ENCODE measurements at places on chromosomes 13 and 19.

- no peak for DNase-seq
Measured at GRCh38 chr13:103469771-103470170, 403.6 kb upstream of the SLC10A2 start.

DNA sequence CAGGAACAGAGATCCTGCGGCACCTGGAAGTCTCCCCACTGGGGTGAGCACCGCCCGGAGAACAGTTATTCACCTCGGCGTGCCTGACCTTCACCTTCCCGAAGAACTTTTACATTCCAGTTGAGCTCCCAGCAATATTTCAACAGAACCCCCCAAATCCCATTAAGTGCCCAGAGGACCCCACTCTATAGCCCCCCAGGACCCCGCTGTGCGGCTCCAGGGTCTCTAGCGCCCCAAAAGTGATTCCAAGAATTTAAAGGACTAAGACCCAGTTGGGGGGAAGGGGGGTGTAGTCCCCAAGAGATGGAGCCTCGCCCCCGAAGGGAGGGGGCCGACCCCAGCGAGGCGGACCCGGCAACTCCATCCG is 480 bp downstream of the GPR108 start:
- DNase-seq: no peak

- DNase-seq: peak; percentile 86
Measured at GRCh38 chr19:47447470-47448359, 24.0 kb downstream of the SLC8A2 start.

DNA sequence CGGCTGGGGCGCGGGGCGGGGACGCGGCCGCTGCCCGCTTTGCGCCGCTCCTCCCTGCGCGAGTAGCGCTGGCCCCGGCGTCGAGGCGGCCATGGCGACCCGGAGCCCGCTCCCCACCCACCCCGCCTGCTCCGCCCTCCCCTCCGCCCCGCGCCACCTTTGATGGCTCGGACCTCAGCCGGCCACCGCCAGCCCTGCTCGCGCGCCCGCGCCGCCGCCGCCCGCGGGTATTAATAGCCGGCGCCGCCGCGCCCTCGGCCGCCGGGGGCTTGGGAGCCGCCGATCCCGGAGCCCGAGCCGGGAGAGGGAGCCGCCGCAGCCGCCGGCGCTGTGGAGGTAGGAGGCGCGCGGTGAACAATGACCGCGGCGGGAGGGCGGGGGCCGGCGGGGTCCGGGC is 261 bp downstream of the FARP1 start:
- DNase-seq: peak; percentile 50

- DNase-seq: no peak
Measured at GRCh38 chr19:51127755-51128154, 3.0 kb downstream of the SIGLEC9 start.

GRCh38 chr13:30303269-30303668 is 4.1 kb downstream of the KATNAL1 start:
- DNase-seq: no peak

DNA sequence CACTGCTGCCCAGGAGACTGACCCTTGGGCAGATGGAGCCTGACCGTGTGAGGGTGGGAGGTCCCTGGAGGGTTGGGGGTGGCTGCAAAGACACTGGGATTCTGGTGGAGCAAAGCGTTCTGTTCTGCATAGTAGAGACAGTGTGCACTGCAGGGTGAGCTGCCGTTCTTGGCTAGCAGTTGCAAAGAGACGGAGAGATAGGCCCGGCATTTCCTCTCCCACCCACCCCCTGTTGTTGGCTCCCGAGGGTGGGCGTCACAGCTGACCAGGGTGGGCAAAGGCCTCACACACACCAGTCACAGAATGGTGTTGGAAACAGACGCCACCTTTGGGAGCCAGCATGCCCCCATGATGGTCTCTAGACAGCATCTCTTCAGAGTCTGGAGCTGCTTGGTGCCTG is 11.4 kb downstream of the TMEM255B start:
- no peak for DNase-seq

GRCh38 chr19:39927524-39928356 is 6.7 kb downstream of the FCGBP start:
- DNase-seq: no peak

DNA sequence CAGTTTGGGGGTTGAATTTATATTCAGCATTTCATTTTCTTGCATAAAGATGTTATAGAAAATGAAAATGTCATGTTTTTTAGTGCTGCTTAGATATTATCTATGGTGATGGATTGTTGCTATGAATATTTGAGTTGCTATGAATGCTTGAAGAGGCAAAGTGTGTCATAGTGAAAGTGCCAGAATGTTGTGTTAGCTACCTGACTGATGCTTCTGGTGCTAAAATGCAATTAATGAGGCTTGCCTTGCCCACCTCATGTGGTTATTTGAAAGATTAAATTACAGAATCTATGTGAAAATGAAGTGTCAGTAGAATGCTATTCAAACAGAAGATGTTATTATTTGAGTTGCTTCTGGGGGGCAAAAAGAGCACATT is 62.7 kb upstream of the MYCBP2 start:
- DNase-seq: no peak

- no peak for DNase-seq
Measured at GRCh38 chr19:20233105-20233504, 66.1 kb downstream of the ZNF486 start.

GRCh38 chr13:38703255-38703654 is 16.4 kb downstream of the FREM2 start:
- no peak for DNase-seq

- DNase-seq: no peak
Measured at GRCh38 chr19:12484011-12484370, 625 bp downstream of the ZNF709 start.

- DNase-seq: no peak
Measured at GRCh38 chr19:33388231-33388724, 14.8 kb downstream of the CEBPG start.

DNA sequence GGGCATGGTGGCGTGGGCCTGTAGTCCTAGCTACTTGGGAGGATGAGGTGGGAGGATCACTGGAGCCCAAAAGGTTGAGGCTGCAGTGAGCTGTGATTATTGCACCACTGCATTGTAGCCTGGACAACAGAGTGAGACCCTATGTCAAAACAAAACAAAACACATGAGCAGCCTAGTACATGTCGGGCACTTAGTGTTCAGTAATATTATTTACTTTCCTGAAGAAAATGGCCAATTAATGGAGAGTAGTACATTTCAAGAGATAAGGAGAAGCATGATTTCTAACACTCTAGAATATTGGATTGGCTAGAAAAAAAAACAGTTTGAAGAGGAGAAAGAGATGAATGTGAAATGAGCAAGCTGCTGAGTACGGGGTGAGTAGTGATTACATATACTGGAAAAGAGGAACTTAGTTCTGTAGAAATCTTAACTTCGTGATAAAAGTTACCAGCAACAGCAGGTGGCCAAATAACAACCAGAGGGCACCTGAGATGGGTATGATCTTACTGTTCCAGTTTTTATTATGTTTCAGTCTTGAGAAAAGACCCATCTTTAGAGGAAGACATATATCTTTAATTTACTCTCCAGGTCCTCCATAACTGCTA is 36.2 kb downstream of the SPATA13 start:
- DNase-seq: no peak

DNA sequence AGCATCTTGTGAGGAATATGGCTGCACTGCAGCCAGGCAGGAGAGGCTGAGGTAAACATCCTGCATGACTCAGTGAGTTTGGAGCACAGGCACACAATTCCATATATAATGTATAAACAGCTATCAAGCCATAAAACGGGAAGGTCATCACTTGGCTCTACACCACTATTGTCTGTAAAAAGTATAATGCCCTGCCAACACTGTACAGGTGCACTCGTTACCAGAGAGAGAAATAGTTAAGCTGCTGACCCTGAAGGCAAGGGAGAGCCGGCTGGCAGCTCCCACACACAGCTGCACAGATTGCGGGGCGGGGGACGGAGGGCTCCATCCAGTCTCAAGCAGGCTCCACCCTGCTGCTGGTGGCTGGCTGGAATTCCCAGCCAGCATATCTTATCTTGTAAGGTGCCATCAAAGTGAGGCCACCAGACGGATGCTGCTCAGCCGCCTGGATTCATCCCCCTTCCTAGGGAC is 668.1 kb downstream of the SLITRK5 start:
- DNase-seq: no peak

DNA sequence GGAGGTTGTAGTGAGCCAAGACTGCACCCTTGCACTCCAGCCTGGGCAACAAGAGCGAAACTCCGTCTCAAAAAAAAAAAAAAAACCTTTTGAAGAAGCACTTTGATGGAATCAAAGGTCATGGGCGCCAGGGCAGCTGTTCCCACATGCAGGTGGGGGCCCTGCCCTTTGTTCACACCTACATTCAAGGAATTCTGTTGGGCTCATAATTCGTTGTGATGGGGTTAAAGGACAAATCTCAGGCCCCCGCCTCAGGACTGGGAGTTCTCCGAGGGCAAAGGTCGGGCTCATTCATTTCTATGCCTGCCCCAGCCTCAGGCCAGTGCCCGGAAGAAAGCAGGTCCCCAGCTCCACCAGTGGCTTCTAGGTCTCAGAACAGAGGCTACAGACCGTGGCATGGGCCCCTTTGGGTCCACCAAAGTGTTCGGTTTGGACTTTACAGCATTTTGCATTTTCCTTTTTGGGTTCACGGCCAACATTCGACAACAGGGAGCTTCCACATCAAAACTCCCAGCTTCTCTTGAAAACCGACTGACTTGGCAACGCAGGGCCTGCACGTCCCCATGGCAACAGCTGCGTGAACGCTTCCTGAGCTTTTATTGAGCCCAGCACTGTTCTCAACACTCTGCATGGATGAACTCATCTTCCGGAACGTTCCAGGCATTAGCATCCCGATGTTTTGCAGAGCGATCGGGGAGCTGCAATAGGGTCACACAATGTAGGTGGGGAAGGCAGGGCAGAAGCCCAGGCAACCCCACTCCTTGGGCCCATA is 10.1 kb upstream of the GTF2F1 start:
- DNase-seq: no peak

GRCh38 chr19:18788529-18789421 is 2.3 kb downstream of the COMP start:
- no peak for DNase-seq

- DNase-seq: no peak
Measured at GRCh38 chr13:40490086-40490758, 176.2 kb downstream of the FOXO1 start.

GRCh38 chr13:43356567-43356966 is 333.2 kb downstream of the DNAJC15 start:
- no peak for DNase-seq

DNA sequence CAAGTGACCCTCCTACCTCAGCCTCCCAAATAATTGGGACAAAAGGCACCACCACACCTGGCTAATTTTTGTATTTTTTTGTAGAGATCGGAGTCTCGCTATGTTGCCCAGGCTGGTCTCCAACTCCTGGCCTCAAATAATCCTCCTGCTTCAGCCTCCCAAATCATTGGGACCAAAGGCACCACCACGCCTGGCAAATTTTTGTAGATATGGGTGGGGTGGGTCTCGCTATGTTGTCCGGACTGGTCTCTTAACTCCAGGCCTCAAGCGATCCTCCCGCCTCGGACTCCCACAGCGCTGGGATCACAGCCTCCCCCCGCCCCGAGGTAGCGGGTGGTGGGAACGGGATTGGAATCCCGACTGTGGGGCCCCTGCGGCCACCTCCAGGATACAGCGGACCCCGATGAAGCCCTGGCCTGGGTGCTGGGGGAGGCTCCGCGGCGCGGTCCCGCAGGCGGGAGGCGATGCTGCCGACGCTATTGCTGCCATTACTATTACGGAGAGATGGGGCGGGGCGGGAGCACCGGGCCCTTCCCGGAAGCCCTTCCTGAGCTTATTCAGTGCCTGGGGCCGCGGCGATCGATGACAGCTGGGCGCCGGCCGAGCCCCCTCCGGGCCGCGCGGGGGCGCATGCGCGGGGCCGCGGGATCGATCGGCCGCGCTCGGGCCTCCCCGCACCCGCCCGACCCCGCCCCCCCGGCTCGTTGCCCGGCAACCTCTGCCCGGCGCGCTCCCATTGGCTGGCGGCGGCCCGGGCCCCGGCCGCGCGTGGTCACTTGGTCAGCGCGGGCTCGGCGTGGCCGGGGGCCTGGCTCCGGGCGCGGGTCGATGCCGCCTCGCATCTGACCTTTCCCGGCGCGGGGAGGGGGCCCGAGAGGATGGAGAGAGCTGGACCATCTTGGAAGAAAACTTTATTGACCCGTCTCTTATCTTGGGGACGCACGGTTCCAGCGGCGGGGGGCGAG is 27.9 kb upstream of the ONECUT3 start:
- DNase-seq: peak; percentile 76

Measured in endothelial cell (in vitro differentiated cells).